ENCODE measurements at places on chromosomes 2 and 18. TPM values are rescaled to one million over a fixed set of nuclear protein-coding genes. Genes with fewer than 3 reads are reported as not detected.

DNA sequence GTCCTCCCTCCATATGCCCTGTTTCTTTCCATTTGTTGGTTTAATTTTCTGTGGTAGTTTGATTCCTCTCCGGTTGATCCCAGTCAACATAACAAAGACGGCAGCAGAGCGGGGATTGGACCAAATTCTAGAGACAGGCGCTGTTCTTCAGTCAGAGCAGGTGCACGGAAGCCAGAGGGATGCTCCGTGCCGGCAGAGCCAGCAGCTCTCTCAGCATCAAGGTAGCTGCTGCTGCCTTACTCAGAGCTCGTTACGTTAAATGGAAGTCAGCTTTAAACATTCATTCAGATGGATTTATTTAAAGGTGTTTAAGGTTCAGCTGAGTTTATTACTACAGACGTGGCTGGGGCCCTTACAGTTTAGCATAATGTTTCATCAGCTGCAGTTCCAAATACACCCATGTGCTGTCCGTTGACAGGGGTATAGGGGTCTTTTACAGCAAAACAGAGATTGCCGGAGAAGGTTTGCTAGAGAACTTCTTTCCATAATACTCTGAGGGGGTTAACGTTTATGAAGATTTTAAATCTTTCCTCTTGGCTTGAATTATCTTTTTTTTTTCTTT is 497.2 kb upstream of the PIK3C3 start:
- no peak for DNase-seq

DNA sequence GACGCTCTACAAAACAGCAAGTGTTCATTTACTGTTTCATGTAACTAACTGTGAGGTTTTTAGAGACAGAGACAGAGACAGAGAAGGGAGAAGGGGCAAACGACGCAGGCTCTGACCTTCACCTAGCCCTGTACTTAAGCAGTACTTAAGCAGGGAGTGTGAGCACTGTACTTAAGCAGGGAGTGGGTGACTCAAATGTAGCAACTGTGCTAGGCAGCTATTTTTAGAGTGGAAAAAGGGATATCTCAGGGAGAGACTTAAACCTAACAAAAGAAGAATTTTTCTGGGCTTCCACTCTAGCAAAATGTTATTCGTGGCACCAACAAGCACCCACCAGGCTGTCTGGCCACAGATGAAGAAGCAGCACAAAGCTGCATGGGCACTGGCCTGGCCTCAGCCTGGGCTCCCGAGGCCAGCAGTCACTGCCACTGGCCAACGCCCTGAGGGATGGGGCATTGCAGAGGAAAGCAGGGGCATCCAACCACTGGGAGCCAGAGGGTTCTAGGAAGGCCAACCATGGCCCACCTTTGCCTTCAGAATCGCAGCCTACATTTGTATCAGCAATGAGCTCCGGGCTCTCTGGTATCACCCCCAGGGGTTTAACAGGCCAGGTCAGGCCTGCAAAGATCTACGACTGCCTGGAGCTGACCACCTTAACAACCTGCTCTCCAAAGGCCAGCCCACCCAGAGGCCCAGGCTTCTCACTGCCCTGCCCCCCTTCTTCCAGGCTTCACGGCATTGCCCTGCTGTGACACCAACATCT is 154.3 kb downstream of the TTC32 start:
- no peak for DNase-seq

- DNase-seq, result no peak
Observed at GRCh38 chr2:102478686-102479470, 5.9 kb downstream of the SLC9A4 start.

GRCh38 chr2:172420216-172420615 is 7.2 kb upstream of the ITGA6 start:
- DNase-seq, result no peak

CD8B2 gene
- not detected for total RNA-seq

HNMT gene
- 65.8 TPM for total RNA-seq

GORASP2 gene
- total RNA-seq, result 18.8 TPM
